Stimulated activated CD8-positive, alpha-beta memory T cell treated with anti-CD3 and anti-CD28 coated beads, Interleukin-15, amount 100 ng/mL, for 24 hours (primary cell): ENCODE measurements at places on chromosomes 5 and 9.
A peak's percentile ranks its signal among the peaks of the same experiment; 100 is the strongest.

GRCh38 chr5:14110680-14111079 lies 32.5 kb upstream of the TRIO start:
- no peak for DNase-seq

DNA sequence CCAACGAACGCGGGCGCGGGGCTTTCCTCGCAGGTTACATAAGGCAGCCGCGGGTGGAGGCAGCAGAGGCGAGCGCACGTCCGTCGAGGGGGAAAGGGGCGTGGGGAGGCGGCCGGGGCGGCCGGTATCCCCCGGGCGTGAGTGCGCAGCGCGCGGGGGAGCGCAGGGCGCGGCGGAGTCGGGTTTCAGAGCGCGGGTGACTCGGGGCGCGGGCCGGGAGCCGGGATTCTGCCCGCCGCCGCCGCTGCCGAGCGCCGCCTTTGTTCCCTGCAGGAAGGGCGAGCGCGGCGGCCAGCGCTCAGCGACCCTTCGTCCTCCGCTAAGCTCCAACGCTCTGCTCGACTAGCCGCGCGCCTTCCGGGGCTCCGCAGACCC lies at the start of gene COL15A1:
COL15A1 (plus strand) TSS at position 226 of the 375 bp plus-strand sequence. CDS start 155 bp downstream, outside the sequence.
- DNase-seq = no peak

DNA sequence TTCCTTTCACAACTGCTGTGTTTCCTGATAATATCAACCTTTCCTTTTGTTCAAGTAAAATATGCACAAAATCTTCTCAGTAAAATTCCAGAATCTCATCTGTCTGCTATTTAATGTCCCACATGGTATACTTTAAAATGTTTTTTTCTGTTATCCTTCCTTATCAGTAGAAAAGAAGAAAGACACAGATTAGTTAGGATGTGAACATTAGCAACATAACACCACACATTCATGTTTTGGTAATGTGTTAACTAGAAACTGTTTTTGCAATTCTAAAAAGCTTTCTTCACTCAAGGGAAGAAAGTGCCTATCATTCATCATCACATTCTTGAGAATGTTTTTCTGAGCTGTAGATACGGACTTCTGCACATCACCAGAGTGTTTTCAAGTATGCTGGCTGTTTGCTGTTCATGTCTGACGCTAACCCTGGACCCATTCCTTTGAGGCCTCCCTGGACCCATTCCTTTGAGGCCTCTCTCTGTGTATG lies 10.5 kb upstream of the ARSB start:
- DNase-seq = no peak

DNA sequence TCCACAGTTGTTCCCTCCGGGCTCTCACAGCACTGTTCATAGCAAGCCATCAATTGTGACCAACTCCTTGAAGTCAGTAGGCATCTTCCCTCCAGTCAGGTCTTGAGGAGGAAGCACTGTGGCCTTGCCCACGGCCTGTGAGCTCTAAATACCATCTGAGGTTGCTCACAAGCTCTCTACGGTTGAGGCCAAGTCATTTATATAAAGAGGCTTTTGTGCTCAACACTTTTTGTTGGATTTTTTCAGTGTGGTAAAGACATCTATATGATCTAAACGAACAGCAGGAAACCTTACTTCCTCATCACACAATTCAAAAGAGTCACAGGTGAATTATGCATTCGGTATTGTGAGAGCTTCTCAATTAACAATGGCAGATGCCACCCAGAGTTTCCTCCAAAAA lies 97.3 kb downstream of the ZNF462 start:
- no peak for DNase-seq

GRCh38 chr9:128438343-128439109 lies 17.3 kb upstream of the ODF2 start:
- peak; percentile 80 for DNase-seq

GRCh38 chr5:106171132-106171531 lies 1499.6 kb downstream of the EFNA5 start:
- DNase-seq = no peak

DNA sequence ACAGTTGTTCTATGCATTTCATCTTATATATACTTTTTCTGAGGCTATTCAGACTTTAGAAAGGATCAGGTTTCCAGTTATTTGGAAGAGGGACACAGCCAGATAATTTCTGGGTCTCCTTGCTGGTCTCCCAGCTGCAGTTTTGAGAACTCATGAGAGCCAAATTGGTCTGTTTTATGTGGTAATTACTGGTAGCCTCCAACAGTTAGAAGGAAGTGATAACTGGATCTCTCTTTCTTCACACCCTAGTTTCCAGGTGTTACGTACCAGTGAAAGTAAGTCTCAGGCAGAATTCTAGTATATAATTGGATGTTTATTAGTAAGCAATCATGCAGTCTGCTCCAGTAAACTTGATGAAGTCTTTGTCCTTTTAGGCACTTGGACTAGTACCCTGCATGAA lies 63.2 kb upstream of the RPS23 start:
- DNase-seq = no peak

DNA sequence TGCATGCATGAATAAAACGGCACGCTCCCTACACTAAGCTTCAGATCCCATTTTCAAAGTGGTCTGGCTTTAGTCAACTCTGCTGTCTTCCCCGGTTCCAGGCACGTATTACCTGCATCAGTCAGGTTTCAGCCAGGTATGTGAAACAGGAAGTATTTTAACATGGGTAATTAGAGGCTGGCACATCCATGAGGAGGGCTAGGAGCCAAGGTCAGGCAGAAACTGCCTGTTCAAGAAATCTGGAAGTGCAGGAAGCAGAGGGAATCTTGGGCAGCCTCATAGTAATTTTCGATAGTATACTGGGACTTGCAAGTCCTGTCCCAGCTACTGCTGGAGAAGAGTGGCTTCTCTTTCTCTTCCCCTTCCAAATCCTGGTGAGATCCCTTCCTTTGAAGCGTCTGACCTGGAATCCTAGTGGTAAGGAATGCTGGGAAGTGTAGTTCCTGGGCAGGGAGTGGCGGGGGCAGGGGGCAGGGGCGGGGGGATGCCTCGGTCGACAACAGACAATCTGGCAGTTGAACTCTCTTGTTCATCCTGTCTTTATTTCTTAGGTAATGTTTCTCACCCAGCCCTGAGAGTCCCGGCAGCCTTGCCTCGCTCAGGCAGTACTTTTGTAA lies 403.1 kb downstream of the TLE4 start:
- DNase-seq = no peak

DNA sequence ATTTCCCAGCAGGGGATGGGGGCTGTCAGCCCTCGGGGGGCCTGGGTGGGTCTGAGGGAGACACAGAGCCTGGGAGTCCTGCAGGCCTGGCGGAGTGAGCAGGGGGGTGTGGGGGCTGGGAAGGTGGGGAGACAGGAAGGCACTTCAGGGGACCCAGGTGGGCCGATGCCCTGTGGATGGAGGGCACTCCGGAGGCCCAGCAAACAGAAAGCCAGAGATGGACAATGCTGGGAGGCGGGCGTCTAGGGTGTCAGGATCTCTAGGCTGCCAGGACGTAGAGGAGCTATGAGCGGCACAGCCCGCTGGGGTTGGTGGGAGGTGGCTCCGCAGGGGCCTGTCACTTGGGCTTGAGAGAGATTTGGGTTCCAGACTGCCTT lies 87.6 kb upstream of the COL5A1 start:
- DNase-seq = no peak

GRCh38 chr9:104931256-104931655 lies 3.3 kb upstream of the ABCA1 start:
- no peak for DNase-seq

- no peak for DNase-seq
Measured at GRCh38 chr5:133461796-133462516, 150.4 kb downstream of the FSTL4 start.

- DNase-seq = no peak
Measured at GRCh38 chr5:145497052-145497451, 338.1 kb downstream of the PRELID2 start.
